Smooth muscle cell of the pulmonary artery (primary cell): ENCODE measurements at places on chromosomes 5 and 9. TPM values are rescaled to one million over a fixed set of nuclear protein-coding genes. Genes with fewer than 3 reads are reported as not detected.

Gene ANKRD18A
- not detected in 2 replicates for total RNA-seq

Gene SAXO1
- under 0.01 TPM in 1 of 2 replicates, not detected in the other for total RNA-seq

Gene GCNT4
- total RNA-seq, result 1.8 and 5.0 TPM in 2 replicates

Gene OTULINL
- 0.46 and 1.0 TPM in 2 replicates for total RNA-seq

Gene AHRR
- total RNA-seq, result 18.0 and 45.2 TPM in 2 replicates

Gene SMIM33
- not detected in 2 replicates for total RNA-seq

Gene NR2F1-AS1
- 10.7 and 11.4 TPM in 2 replicates for total RNA-seq

Gene CAMLG
- 34.7 and 36.2 TPM in 2 replicates for total RNA-seq

Gene PFDN1
- total RNA-seq, result 33.5 and 35.0 TPM in 2 replicates

Gene LECT2
- total RNA-seq, result not detected in 2 replicates

Gene HINT1
- total RNA-seq, result 91.1 and 104 TPM in 2 replicates

Gene TLR4
- 21.7 and 35.8 TPM in 2 replicates for total RNA-seq

Gene CNTNAP3
- total RNA-seq, result 6.4 and 17.7 TPM in 2 replicates

Gene TCF7
- total RNA-seq, result 0.40 and 0.98 TPM in 2 replicates

Gene LCN15
- total RNA-seq, result not detected in 2 replicates

Gene SLC6A19
- total RNA-seq, result not detected in 2 replicates

Gene INSYN2B
- total RNA-seq, result 2.1 and 3.3 TPM in 2 replicates

Gene ACTBL2
- 0.03 TPM in 1 of 2 replicates, not detected in the other for total RNA-seq

Gene DMRTA1
- 0.13 and 0.66 TPM in 2 replicates for total RNA-seq
